ENCODE measurements at places on chromosomes 1 and 21.

DNA sequence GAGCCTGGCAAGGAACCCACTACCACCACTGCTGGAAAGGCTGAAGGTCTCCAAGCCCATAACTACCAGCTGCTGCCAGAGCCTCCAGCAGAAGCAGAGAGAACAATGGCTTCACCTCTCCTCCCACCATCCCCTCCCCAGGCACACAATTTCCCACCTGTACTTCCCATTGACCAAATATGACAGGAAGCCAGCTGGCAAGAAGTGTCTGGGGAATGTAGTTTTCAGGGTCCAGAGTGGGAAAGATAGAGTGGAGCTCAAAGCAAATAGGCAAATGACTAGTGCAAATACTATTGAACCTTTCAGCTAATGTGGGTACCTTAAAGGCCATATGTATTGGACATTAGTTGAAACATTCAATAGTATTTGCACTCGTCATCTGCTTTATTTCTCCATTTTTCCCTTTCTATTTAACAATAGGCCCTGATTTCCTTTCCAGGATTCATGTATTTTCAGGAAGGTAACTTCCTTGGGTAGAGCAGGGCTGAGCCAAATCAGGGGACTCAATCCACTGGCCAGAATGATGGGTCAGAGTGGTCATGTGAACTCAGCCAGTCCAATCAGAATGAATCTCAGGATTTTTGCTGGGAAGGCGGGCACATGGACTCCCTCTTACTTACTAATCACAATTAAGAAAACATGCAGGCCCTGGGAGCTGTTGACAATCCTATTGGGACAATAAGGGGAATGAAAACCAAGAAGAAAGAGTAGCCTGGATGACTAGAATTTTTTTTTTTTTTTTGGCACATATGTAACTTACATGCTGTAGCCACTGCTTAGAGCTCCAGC lies 12.1 kb upstream of the NFYC start:
- DNase-seq = no peak

- no peak for DNase-seq
Measured at GRCh38 chr1:44144962-44145756, 3.7 kb upstream of the KLF18 start.

- DNase-seq = no peak
Measured at GRCh38 chr1:244248426-244248825, 197.3 kb downstream of the ZBTB18 start.

DNA sequence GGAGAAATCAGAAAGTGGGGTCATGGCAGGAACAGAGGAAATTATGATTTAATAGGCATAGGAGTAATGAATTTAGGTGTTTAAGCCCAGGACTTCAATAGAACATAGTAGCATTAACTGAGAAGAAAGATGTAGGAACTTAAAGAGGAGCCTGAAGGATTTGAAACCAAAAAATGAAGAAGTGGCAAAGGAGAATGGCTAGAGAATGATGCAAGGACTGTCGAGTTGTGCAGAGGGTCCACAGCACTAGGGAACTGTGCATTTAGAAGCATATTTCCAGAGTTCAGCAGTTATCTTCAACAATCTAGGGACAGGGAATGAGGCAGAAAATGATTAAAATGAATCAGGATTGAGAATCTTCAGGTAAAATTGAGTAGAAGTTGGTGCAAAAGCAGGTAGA lies 328.1 kb upstream of the LYPLAL1 start:
- DNase-seq = no peak

DNA sequence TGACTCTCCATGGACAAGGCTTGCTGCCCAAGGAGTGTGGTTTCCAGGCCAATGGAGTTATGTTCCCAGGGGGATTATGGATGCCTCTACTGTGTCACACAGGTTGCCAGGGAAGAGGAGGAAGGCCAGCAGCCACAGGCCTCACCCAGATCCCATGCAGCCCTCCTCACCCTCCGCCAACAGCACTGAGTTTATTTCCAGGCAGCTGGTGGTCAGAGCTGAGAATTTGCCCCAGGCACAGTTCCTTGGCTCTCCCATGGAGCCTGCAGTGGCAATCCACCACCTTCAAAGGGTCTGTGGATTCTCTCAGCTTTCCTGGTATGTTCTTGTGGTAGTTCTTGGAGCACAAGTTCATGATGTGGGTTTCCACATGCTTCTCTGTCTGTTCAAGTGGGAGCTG lies 79.2 kb downstream of the NTNG1 start:
- DNase-seq = no peak

GRCh38 chr1:198435056-198435455 lies 105.4 kb downstream of the ATP6V1G3 start:
- no peak for DNase-seq

DNA sequence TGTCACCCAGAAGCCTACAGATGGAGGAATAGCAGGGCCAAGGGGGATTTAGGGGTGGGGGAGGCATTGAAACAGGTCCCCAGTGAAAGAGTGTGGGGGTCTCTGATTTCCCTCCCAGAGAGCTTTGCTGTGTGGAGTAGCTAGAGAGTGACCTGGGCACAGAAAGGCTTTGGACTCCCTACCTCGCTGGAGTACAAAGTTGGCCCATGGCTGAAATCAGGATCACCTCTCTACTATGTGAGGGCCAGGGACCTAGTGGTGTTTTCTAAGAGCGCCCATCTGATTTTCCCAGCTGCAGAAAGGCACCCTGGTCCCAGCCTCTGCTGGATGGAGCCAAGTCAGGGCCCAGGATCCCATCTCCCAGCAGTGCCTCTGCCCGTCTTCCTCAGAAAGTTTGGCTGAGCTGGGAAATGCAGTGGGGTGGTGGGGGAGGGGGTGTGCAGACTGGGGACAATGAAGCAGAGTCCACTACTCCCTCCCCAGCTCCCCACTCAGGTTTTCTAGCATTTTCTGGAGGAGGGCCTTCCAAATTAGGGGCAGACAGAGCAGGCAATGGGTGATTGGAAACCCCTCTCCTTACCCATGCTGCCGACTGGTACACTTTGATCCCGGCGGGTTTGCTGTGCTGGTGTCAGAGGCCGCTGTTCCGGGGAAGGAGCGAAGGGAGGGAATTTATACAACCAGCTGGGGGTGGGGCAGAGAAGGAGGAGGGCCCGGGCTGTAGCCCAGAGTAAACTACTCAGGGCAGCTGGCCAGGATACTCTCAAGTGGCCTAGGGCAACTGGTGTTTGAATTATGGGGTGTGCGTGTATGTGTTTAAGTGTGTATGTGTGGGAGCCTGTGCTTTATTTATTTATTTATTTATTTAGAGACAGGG lies at the start of gene SELENBP1:
SELENBP1 (minus strand) TSS at position 648 of the 877 bp plus-strand sequence; CDS start at position 584, 64 bp downstream.
- DNase-seq = no peak

- DNase-seq = no peak
Measured at GRCh38 chr1:162527314-162527713, 29.7 kb downstream of the UHMK1 start.

GRCh38 chr1:54540582-54541295 lies 7.3 kb upstream of the ACOT11 start:
- no peak for DNase-seq

GRCh38 chr1:66336641-66336990 lies 197.3 kb upstream of the SGIP1 start:
- DNase-seq = no peak

- no peak for DNase-seq
Measured at GRCh38 chr1:180247580-180247979, 17.5 kb downstream of the LHX4 start.

DNA sequence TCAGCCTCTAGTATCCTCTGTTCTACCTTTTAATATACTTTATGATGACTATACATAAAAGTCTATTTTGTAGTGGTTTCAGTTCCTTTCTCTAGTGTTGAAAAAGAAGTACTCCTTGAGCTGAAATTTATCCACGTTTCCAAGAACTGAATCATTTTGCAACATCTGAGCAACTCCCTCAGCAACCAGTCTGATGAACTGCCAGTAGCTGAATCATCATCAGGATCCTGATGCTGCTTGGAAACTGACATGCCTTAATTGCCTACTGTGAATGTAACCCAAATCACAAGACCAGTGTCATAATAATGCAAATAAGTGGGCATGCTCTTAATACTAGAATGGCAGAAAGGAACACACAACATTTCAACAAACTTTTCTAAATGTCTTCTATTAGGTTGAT lies 103.3 kb downstream of the CYYR1 start:
- DNase-seq = no peak

GRCh38 chr1:204448344-204448964 lies 36.8 kb upstream of the PPP1R15B start:
- DNase-seq = no peak

DNA sequence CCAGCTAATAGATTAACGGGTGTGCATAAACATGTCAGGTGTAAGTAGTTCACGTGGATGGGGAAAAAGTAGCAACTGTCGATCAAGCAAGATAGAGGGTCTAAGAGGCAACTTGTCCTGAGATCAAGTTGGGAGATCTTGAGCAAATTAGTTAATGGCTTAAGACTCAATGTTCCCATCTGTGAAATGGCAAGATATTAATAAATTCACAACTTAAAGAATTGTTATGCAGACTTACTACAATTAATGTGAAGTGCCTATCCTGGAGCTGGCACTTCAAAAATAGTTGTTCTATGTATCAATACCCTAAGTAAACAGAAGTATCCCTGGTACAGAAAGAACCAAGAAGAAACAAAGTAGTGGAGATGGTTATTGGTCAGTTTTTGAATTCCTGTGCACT lies 312.4 kb downstream of the ASTN1 start:
- DNase-seq = no peak

- no peak for DNase-seq
Measured at GRCh38 chr1:47590523-47591225, 152.8 kb downstream of the FOXD2 start.

DNA sequence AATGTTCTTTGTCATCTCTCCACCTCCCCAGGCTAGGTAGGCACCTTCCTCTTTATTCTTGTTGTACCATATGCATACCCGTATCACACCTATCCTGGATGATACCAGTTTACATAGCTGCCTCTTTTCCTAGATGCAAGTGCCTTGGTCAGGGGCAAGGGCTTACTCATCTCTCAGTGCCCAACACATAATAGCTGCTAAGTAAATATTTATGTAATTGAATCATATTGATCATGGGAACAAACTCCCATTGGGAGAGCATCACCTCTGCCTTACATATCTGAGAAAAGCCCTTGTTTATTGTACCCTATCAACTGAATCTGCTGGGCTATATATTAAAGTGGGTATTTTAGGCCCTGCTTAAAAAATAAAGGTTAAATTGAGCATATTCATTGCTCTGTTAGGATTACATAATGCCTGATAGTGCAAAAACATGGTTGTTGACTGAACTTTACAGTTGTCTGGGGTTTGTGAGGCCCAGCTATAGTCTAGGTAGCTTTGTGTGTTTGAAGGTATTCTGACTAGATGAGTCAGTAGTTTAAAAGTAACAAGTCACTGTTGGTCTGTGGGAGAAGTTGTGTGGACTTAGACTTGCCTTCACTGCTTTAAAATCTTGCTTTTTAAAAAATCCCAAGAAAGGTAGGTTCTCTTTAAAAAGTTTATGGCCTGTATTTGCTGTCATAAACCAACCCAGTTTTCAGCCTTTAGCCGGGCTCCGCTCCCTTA lies 82.6 kb downstream of the OLFML2B start:
- DNase-seq = no peak

DNA sequence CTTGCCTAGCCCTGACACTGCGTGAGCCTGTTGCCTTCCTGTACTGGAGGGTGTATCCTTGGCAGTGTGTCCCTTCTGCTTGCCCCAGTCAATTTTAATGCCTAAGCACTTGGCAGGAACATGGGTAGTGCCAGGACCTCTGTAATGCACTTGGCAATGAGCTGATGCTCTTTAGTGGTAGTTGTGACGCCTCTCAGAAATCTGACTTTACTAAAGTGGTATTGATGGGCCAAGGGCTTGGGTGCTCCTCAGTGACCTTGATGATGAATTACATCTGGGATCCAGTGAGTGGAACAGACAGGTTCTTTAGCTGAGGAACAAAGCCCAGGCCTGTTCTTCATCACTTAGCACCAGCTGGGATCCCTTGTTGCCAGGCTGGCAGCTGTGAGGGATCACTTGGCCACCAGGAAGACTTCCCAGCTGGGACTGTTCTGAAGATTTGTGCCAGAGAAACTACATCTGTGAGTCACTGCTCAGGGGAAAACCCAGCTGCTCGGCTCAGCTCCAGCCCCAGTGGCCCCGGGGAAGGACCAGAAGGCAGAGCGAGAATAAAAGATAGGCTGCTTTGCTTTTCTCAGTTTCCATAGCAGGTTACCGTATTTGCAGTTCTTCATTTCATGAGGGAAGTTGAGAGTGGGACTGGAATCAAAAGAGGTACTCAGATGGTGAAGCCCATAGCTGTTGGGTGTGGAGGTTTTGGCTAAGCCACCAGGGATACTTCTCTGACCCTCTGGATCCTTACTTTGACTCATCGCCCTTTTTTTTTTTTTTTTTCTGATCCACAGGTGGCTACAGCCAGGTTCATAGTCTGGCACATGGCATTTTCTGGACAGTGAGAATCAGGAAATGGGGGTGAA lies 28.5 kb upstream of the KCNA2 start:
- DNase-seq = peak; percentile 60

DNA sequence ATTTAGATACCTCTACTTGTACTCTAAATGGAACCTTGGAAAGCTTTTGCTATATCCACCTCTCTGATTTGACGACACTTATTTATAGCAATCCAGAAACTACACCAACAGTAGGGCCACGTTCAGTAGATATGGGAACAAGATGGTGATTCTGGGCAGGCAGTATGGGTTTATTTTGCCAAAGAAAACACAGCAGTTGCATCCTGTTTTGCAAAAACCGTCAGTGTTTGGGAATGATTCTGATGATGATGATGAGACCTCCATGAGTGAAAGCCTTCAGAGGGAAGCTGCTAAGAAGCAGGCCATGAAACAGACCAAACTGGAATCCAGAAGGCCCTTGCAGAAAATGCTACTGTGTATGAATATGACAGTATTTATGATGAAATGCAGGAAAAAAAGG lies 41.5 kb upstream of the NEXN start:
- DNase-seq = no peak

GRCh38 chr1:92029241-92029922 lies 403 bp upstream of the EPHX4 start:
- no peak for DNase-seq
